ENCODE measurements at places on chromosomes 4 and X. TPM values are rescaled to one million over a fixed set of nuclear protein-coding genes. Genes with fewer than 3 reads are reported as not detected.
A peak's percentile ranks its signal among the peaks of the same experiment; 100 is the strongest.

Gene NHS
- total RNA-seq = 4.3 TPM

Gene REPS2
- total RNA-seq = 22.7 TPM

Gene GAB1
- 48.9 TPM for total RNA-seq

Gene TSPAN6
- 57.6 TPM for total RNA-seq

Gene FHIP1A
- 33.4 TPM for total RNA-seq

Gene NLGN4X
- total RNA-seq = 0.89 TPM

DNA sequence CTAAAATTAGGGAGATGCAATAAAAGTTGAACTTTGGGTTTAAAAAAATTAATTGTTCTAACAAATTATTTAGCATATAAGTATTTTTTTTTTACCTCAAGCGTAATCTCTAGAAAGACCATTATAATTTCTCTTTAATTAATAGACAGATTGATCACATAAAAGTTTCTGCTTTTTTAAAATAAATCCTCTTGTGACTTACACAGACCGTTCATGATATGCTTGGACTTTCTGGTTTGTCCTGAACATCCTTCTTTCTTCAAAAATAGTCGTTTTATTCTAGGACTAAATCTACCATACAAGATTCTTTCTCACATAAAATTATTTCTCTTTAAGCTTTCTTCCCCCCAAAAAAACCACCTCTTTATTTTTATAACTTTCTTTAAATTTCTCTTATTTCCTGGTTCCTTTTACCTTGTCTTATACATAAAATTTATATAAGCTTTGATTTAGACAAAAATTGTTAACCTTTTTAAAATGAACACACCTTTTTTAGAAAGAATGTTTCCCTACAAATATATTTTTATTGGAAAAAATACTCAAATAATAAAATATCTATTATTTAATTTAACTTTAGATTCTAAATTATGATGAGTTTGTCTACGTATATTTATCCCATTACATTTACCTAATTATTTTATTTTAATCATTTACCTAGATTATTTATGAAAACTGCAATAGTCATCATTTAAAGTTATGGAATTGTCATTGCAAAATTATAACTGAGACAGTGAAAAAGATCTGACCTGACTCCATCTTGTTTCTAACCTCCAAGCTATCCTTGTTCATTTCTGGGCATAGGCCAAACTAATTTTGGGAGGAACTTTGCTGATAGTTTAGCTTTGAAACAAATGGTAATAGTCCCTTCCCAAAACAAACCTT lies 37.6 kb downstream of the PGRMC2 start:
- no peaks in the 10 kb centered on the region for H3K36me3 ChIP-seq
- H3K27ac ChIP-seq = no peak overlapping the region
- no peak overlapping the region for H3K4me3 ChIP-seq

GRCh38 chr4:76589872-76590797 lies 155.1 kb downstream of the SHROOM3 start:
- peak; percentile 54 for DNase-seq
- peak overlapping the region; percentile 74 for H3K27ac ChIP-seq
- H3K4me1 ChIP-seq = peaks cover 3% of the 10 kb centered on the region
- no peak overlapping the region for H3K4me3 ChIP-seq

DNA sequence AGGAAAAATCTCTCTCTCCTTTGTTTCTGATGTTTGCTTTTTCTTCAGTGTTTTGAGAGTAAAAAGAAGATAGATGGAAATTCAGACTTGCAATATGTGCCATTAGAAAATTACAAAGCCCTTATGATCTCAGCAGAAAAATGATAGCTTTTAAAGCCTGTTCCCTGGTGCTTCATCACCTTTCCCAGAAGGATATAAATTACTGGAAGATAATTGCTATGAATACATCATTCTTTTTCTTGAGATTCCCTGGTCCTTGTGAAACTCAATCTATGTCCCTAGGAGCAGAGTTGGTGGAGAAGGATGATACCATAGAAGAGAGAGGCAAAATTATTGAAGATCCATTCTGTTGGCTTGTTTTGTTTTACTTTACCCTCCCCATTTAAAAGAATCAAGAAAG lies 86.5 kb downstream of the GLRA3 start:
- no peak overlapping the region for H3K4me3 ChIP-seq
- no peaks in the 10 kb centered on the region for H3K27me3 ChIP-seq
- DNase-seq = no peak
- no peaks in the 10 kb centered on the region for H3K36me3 ChIP-seq

DNA sequence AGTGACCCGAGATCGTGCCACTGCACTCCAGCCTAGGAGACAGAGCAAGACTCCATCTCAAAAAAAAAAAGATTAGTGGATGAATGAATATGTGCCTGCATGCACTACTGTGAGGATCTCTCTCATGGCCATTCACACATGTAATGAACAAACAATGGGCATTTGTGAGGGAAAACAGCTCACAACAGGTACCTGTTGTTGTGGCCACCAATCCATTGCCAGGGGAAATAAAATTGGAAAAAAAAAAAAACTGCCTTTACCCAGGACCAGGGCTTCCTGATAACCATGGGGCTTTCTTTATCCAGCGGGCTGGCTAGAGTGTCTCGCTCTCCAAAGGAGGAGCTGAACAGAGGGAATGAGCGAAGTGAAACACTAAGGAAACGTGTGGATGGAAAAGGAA lies 7.4 kb downstream of the SCD5 start:
- H3K4me1 ChIP-seq = no peaks in the 10 kb centered on the region
- DNase-seq = no peak
- H3K36me3 ChIP-seq = no peaks in the 10 kb centered on the region
- H3K4me3 ChIP-seq = no peak overlapping the region
- H3K27ac ChIP-seq = no peak overlapping the region

GRCh38 chr4:8400632-8401325 lies 39.7 kb downstream of the ACOX3 start:
- no peak for DNase-seq
- H3K36me3 ChIP-seq = no peaks in the 10 kb centered on the region
- H3K4me1 ChIP-seq = no peaks in the 10 kb centered on the region
- H3K4me3 ChIP-seq = no peak overlapping the region
- H3K27ac ChIP-seq = no peak overlapping the region

- no peaks in the 10 kb centered on the region for H3K4me1 ChIP-seq
- no peak overlapping the region for H3K27ac ChIP-seq
- no peaks in the 10 kb centered on the region for H3K27me3 ChIP-seq
- no peaks in the 10 kb centered on the region for H3K36me3 ChIP-seq
- no peak overlapping the region for H3K4me3 ChIP-seq
These were observed 22.5 kb downstream of the FAM241A start for GRCh38 chr4:112167794-112168193.

GRCh38 chr4:188550296-188550695 lies 411.1 kb downstream of the TRIML1 start:
- no peak for DNase-seq
- no peak overlapping the region for H3K27ac ChIP-seq
- no peak overlapping the region for H3K4me3 ChIP-seq
- H3K36me3 ChIP-seq = no peaks in the 10 kb centered on the region

GRCh38 chr4:130043732-130044160 lies 947.8 kb downstream of the C4orf33 start:
- no peaks in the 10 kb centered on the region for H3K4me1 ChIP-seq
- H3K36me3 ChIP-seq = no peaks in the 10 kb centered on the region
- H3K27ac ChIP-seq = no peak overlapping the region
- no peak for DNase-seq
- H3K27me3 ChIP-seq = no peaks in the 10 kb centered on the region
- no peak overlapping the region for H3K4me3 ChIP-seq

DNA sequence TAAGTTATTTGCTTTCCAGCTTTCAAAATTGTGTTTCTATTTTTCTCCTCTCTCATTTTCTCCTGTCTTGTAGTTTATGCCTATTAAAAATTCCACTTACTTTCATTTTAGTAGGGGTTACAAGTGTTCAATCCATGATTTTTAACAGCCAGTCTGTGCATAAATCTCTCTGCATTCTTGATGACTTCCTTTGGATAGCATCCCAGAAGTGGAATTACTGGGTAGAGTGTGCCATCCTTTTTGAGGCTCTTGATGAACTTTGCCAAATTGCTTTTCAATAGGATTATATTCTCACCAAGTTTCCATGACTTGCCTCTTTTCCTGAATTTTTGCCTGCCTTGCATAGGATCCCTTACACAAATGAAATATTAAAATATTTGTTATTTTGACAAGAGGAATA lies 58.5 kb downstream of the DIPK2B start:
- no peak overlapping the region for H3K4me3 ChIP-seq
- no peaks in the 10 kb centered on the region for H3K36me3 ChIP-seq
- H3K4me1 ChIP-seq = no peaks in the 10 kb centered on the region

DNA sequence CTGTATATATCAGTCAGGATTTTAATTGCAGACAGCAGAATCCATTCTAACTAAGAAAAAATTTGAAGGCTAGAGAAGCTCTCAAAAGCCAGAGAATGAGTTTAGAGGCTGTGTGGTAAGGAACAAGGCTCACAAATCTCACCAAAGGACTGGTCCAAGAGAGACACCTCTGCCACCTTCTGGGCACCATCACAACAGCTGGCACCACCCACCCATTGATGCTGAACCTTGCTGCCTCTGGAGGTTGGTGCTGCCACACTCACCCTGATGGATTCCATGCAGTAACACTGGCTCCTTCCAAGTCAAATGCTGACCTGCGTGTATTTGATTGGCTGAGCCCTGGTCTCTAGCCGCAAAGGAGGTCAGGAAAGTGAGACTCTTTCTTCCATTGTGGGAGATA lies 100.8 kb downstream of the BEND2 start:
- H3K4me1 ChIP-seq = no peaks in the 10 kb centered on the region
- no peak overlapping the region for H3K27ac ChIP-seq
- no peaks in the 10 kb centered on the region for H3K36me3 ChIP-seq
- no peak overlapping the region for H3K4me3 ChIP-seq
- H3K27me3 ChIP-seq = no peaks in the 10 kb centered on the region

- H3K36me3 ChIP-seq = no peaks in the 10 kb centered on the region
- no peaks in the 10 kb centered on the region for H3K4me1 ChIP-seq
- DNase-seq = no peak
- no peaks in the 10 kb centered on the region for H3K27me3 ChIP-seq
- no peak overlapping the region for H3K27ac ChIP-seq
These were observed 29.4 kb downstream of the C4orf51 start for GRCh38 chr4:145709336-145709735.

GRCh38 chrX:132676561-132677186 lies 187.8 kb upstream of the MBNL3 start:
- no peak overlapping the region for H3K4me3 ChIP-seq
- H3K27ac ChIP-seq = no peak overlapping the region
- no peaks in the 10 kb centered on the region for H3K36me3 ChIP-seq
- DNase-seq = no peak
- H3K27me3 ChIP-seq = peaks cover 2% of the 10 kb centered on the region
- H3K4me1 ChIP-seq = no peaks in the 10 kb centered on the region

DNA sequence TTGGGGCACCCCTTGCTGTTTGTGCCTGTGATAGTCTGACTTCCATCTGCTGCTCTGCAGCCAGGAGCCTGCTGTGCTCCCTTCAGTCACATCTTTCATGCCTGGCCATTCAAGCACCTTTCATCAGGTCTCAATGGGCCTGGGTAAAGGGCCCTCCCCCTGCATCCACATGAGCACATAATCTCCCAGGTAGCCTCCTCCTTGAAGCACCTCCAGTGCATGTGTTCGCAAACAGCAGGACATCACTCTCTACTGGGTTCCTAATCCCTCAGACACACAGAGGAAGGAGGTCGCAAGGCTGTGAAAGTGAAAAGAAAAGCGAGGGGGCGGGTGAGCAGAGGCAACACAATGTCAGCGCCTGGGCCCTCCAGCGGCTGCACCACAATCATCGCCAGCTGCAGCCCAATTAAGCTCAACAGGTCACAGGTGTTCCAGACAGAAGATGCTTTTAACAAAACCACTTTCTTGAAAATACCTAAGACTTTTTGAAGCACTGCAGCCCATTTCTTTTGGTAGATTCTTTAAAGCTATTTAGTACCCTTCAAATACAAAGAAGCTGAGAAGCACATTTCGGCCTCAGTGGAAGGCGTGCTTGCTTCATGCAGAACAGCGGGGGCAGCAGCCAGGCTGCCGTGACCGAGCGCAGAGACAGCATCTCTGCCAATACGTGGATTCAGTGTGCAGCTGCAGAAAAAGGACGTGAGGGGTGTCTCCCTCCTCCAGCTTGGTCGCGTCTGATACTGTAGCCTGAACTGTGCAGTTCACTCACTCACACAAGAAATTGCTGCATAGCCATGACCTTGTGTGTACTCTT lies 92.2 kb upstream of the SPRY1 start:
- H3K36me3 ChIP-seq = no peaks in the 10 kb centered on the region
- H3K4me1 ChIP-seq = no peaks in the 10 kb centered on the region
- no peak overlapping the region for H3K27ac ChIP-seq
- no peak for DNase-seq
- H3K27me3 ChIP-seq = no peaks in the 10 kb centered on the region

DNA sequence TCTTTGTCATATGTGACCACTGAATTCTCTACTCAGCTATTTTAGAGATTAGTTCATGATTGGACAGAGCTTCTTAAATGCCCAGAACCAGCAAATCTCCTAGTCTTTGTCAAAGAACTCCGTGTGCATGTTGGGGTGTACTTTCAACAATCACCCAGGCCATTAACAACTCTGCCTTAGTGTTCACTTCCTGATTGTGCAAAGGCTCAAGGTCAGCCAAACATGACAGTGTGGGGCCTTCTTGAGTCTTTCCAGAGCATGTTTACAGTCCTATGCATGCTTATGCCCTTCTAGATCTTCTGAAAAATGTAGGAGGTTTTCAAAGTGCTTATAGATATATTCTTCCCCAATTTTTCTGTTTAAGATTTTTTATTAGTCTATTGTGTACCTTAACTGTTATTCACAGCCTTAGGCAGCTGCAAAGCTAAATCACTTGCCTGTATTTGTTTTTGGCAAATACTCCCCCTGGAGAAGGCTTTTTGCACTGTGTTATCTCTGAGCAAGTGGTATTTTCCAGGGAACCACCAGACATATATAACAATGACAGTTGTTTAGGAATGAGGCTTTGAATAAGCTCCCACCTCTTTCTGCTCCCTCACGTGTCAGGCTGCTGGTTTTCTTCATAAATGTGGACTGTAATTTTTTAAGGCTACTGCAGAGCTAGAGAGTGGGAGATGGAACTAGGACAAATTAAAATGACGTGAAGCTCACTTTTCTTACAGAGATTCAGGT lies 24.0 kb upstream of the DRP2 start:
- no peak overlapping the region for H3K4me3 ChIP-seq
- DNase-seq = no peak
- no peaks in the 10 kb centered on the region for H3K4me1 ChIP-seq
- no peak overlapping the region for H3K27ac ChIP-seq
- peaks cover 8% of the 10 kb centered on the region for H3K27me3 ChIP-seq

DNA sequence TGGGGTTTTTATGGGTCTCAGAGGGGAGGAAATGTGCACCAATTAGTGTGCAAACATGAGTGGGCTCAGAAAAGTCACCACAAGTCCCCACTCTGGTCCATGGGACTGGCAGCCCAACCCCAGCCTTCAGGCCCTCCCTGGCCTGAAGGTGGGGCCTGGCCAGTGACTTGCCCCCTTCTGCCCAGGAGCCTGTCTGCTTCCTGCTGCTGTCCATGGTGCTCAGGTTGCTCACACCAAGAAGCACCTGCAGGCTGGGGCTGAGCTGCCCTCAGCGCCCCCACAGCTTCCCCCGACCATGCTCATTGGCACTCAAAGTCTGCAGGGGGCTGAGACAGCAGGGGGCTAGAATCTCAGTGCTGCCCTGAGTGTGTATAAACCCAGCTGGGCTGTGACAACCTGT lies 30.6 kb upstream of the GC start:
- H3K27ac ChIP-seq = no peak overlapping the region
- no peaks in the 10 kb centered on the region for H3K4me1 ChIP-seq
- H3K36me3 ChIP-seq = no peaks in the 10 kb centered on the region
- no peak overlapping the region for H3K4me3 ChIP-seq
- no peak for DNase-seq
- no peaks in the 10 kb centered on the region for H3K27me3 ChIP-seq

Measured in colonic mucosa (tissue), 4 donors.